ENCODE measurements at places on chromosomes 6 and 20.

GRCh38 chr6:136517002-136517401 is 33.2 kb downstream of the MAP7 start:
- DNase-seq = no peak

DNA sequence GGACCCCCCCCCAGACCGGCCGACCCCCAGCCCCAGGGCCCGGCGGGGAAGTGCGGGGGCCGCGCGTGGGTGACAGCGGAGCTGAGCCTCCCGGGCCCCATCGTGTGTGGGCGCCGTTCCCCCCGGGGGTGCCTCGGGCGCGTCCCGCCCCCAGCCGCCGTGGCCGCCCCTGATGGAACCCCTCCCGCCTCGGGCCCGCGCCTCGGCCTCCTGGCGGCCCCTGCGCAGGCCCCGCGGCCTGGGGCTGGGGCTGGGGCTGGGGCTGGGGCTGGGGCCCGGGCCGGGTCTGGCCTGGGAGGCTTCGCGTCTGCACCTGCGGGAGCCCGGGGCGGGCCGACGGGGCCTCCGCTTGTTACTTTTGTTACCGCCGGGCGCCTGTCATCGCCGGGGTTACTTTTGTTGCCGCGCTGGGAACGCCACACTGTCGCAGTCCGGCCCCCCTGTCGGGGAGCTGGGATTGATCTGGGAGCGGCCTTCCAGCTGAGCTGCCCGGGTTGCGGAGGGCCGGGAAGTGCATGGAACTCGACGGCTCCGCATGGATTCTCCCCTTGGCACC is 598 bp downstream of the OGFR start:
- peak; percentile 32 for DNase-seq

- DNase-seq = peak; percentile 77
Observed at GRCh38 chr6:121826156-121826810, 390.8 kb downstream of the GJA1 start.

DNA sequence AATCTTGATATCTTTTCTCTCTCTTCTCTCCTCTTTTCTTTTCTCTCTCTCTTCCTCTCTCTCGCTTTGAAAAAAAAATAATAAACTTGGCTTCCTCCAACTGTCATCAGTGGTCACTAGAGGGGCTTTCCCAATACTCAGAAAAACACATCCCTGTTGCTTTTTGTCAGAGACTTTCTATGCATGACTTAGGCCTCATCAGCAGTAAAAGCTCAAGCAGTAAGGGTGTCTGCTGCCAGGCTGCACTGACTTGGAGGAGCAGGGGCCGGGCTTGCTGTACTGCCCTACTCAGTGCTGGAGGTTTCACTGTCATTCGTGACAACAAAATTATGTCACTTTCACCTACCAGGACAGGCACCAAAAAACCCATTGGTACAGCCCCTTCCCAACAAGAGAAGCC is 272.0 kb downstream of the ADGB start:
- DNase-seq = no peak

GRCh38 chr6:120805276-120805675 is 529.0 kb downstream of the TBC1D32 start:
- peak; percentile 4 for DNase-seq

DNA sequence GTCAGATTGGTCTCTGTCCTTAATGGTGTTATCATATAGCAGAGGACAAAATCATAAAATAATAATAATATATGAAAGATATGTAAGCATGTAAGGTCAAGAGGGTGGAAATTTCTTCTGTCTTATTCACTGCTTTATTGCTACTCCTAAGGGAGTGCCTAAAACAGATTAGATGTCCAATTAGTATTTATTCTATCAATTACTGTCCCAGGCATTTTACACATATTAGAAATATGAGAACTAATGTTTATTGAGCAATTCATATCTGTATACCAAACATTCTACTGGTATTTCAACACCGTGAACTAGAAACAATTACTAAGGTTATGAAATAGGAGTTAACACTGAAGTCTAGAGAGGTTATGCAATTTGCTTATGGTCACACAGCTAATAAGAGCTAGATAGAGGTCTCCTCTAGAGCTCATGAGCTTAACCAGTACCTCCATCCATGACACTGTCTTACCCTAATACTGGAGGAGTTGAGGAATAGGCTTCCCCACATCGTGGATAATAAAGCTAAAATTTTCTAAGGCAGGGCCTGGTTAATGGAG is 302.3 kb downstream of the PLCB1 start:
- DNase-seq = no peak

DNA sequence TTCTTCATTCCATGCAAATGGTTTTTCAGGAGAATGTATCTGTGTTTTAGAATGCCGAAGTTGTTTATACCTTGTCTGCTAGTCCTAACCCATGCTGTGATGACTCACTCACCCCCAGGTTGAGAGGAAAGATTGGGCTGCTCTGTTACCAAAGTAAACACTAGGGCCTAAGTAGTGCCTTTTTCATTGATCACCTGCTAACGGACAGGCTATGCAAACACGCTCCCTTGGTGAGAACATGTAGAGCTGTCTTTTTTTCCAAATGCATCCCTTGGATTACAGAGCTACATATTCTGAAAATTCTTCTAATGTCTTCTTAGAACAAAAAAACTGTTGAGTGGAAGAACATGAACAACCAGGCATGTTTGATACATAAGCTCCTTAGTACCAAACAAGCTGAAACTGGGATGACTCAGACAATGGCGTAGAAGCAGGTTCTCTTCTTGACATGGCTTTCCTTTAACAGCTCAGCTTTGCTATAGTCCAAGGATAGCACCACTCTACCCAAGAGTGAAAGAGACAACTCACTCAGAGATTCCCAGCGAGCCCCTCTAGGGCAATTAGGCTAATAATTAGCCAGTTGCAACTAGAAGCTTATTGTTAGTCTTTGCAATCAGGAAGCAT is 20.5 kb downstream of the PERP start:
- DNase-seq = no peak

DNA sequence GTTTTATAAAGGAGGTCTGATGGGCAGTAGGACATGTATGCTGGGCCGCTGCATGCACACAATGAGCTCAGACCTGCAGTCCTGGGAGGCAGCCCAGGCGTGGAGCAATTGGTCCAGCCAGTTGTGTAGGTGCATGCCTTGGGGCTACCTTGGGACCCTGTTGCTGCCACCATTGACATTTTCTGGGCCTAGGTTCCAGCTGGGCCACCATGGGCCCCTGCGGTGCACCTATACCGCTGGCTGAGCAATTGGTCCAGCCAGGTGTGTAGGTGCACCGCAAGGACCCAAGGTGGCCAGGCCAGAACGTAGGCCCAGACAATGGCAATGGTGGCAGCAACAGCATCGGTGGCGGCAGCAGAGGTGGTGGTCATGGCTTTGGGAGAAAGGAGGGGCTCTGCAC is 143.9 kb downstream of the PXDC1 start:
- no peak for DNase-seq

GRCh38 chr20:62558779-62559178 is 83.0 kb upstream of the GATA5 start:
- DNase-seq = no peak

GRCh38 chr20:24937579-24937978 is 11.5 kb upstream of the CST7 start:
- no peak for DNase-seq

DNA sequence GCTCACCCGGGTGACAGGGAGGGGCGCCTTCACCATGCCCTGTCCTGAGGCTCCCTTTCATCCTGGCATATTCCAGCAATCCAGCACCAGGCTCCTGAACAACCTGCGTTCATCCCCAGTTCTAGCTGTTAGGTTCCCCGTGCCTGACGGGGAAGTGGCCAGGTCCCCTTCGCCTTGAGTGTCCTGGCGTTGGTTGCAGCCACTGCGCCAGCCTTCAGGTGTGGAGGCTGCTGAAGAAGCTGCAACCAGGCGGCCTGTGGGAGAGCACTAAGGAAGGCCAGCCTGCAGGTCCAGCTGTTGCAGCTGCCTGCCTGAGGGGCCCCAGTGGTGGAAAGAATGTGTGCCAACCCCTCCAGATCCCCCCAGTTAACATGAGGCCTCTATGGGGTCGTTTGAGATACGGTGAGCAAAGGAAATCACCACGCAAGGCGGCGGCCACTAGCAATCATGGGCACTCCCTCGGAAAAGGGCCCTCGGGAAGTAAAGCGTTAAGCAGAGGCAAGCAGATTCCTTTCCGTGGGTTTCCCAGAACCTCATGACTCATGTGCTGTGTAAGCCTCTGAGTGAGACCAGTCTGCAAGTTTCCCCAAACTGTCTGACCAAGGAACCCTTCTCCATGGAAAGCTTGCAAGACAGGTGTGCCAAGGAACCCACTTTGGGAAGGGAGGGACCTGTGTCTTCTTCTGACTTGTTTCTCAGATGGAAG is 320.8 kb downstream of the TAF4 start:
- no peak for DNase-seq

GRCh38 chr6:45613656-45614055 is 235.9 kb upstream of the SUPT3H start:
- peak; percentile 65 for DNase-seq

- DNase-seq = no peak
Observed at GRCh38 chr6:14660806-14661579, 543.4 kb downstream of the CD83 start.

- DNase-seq = no peak
Observed at GRCh38 chr6:155014670-155015300, 19.7 kb downstream of the TIAM2 start.

- peak; percentile 57 for DNase-seq
Observed at GRCh38 chr6:73694711-73695411, 1.1 kb upstream of the CD109 start.

DNA sequence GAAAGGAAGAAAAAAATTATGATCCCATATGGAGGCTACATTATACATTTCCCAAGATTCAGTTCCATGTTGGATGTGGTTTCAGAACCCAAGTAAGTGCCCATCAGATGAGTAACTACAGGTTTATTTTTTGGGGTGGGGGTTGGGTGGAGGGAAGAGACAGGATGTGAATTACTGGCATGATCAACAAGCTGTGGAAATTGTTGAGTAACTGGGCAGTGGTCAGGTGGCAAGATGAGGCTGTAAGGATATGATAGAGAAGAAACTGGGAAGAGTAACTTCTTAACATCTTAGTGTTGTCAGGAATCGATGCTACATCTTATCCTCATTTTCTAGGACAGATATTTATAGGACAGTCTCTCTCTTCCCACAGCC is 153.5 kb downstream of the CFAP61 start:
- DNase-seq = no peak

DNA sequence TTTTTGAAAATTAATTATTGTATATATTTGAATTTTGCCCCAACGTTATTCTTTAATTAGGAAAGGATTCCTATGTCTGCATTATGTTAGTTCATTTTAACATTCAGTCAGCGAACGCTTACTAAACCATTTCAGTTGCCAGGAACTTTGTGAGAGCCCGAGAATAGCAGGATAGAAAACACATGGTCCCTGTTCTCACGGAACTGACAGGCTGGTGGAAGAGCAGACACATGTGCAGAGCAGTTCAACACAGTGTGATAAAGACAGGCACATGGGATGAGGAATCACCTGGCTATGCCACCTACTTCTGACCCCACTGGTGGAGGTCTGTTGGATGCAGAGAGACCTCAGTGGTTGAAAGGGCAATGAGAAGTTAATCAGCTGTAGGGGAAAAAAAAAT is 367.2 kb downstream of the EPM2A start:
- peak; percentile 19 for DNase-seq

DNA sequence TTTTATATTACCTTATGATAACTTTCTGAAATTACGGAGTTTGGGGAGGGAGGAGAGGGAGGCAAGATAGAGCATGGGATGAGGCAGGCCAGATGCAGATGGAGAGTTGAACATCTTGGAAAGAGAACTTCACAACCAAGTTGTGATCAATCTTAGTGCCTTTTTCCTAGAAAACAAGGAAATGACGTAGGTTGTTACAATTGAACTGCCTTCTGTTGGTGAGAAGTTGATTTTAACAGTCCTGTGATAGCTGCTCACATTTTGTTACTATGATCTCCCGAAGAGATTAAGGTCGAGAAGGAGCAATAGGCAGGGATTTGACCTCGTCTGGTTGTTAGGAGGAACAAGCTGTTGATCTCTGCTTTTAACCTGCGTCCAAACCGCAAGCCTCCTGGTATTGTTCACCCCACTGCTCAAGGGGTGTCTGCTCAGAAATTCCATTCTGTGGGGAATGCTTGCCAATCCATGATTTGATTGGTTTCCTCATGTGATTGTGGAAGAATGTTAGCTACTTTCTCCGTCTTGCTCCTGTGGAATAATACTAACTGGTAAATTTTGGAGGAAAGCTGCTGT is 35.1 kb downstream of the TIAM2 start:
- DNase-seq = no peak

DNA sequence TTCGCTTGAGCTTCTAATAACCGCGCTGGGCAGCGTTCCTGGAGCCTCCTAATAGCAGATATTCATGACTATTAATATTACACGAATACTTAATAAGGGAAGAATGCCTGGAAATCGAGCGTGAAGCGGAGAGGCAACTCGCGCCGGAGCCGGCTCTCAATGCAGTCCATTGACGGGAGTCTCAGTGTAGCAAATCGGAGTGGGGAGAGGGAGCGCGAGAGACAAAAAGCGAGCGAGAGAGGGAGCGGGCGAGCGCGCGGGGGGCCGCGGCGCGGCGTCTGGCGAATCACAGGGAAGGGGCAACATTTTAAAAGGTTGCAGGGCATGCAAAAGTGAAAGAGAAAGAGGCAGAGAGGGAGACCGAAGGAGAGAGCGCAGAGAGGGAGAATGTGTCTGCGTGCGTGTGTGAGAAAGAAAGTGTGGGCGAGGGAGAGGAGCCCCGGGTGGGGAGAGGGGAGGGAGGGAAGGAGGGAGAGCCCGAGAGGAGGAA is 2.9 kb downstream of the TFAP2A start:
- peak; percentile 62 for DNase-seq

GRCh38 chr6:139581485-139581865 is 207.0 kb upstream of the CITED2 start:
- DNase-seq = no peak

- no peak for DNase-seq
Observed at GRCh38 chr6:138527411-138528088, 28.3 kb upstream of the NHSL1 start.

- DNase-seq = no peak
Observed at GRCh38 chr6:170223718-170224693, 66.9 kb downstream of the DLL1 start.

DNA sequence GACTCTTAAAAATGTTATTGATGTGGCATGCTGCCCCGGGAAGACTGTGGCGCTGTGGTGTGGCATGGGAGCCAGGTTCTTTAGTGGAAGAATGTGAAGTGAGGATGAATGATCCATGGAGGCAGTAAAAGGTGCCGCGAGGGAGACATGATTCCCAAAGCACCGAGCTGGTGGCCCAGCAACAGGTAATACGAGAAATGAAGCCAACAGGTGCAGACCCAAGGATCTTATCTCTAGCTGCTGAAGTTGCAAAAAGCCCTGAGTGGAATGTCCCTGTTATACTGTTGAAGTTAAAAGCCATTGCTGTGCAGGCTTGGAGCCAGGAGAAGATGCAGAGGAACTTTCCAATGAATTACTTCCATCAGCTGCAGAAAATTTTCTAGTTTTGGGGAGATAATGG is 53.5 kb downstream of the OR2B6 start:
- DNase-seq = no peak

DNA sequence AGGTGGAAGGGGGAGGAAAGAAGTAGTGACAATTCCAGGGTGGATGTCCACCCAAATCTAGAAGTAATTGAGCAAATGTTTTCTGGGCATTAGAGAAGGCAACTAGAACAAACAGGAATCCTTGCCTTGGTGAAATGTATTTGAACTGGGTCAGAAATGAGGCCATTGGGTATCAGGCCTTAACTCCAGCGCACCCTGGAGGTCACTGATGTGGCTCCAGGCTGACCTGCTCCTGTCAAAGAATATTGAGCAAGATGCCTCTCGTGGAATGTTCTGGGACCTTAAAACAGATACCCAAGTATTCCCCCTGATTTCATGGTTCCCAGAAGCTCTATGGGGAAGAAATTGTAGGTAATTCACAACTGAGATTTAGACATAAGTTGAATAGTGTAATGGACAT is 6.9 kb downstream of the HLA-DPB1 start:
- peak; percentile 22 for DNase-seq

Data from AG08395 (cell line).